Femur (tissue), 1 donor: ENCODE measurements at places on chromosomes 2 and 18.
A peak's percentile ranks its signal among the peaks of the same experiment; 100 is the strongest.

GRCh38 chr18:3261373-3262233, at the start of gene MYL12B:
TSS of gene MYL12B (plus strand) at chr18:3262133. CDS start at chr18:3272899, 10,766 bp downstream.
- DNase-seq: peak; percentile 88

DNA sequence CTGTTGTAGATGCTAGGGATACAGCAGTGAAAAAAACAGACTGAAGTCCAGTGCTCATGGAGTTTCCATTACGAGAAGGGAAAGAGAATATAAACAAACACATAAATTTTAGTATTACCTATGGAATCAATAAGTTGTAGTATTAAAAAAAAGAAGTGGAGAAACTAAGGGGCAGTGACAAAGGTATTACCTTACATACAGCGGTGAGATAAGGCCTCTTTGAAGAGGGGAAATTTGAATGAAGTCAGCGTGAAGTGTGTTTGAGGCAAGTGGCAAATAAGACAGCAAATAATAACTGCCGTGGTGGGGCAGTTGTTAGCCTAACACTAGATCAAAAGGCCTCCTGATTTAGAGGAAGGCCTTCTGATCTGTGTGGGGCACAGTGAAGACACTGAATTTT, 57.9 kb downstream of the TLK1 start:
- no peak for DNase-seq

DNA sequence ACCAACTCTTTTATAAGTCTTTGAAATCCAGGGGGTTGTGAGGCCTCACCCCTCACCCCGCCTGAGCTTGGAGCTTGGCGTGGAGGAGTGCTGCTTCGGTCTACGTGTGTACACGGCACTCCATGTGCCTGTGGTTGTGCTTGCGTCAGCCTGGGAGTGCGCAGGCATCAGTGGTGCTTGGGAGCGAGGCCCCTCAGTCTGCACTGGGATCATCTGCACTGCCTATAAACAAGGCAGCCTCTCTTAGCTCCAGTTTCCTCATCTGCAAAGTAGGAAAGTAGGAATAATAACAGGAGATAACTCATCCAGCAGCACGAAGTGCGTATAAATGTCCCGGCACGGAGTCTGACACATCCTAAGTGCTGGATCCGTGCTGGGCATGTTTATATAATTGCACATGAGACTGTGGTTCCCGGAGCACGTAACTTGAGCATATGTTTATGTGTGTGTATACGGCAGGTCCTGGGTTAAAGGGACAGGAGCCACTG, 1.2 kb downstream of the GYPC start:
- peak; percentile 63 for DNase-seq

GRCh38 chr18:2970772-2971659, 41.9 kb downstream of the LPIN2 start:
- no peak for DNase-seq

- DNase-seq: peak; percentile 59
Observed at GRCh38 chr18:26479681-26480079, 68.7 kb downstream of the KCTD1 start.

DNA sequence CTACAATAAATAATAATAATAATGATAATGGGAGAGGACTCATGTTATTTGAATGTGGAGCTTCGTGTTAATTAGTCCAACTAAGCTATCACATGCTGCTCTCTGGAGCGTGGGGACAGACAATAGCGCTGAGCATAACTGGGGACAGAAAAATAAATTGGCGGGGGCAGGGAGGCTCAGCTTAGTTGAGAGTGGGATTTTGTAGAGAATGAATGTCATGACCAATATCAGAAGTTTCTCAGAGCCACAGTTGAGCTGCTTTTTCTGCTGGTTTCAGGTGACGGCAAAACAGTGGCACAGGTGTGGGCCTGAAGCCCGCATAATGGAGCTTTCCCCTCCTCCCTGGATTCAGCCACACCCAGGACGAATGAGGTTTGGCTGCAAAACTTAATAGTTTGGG, 111.1 kb upstream of the CAB39 start:
- no peak for DNase-seq

DNA sequence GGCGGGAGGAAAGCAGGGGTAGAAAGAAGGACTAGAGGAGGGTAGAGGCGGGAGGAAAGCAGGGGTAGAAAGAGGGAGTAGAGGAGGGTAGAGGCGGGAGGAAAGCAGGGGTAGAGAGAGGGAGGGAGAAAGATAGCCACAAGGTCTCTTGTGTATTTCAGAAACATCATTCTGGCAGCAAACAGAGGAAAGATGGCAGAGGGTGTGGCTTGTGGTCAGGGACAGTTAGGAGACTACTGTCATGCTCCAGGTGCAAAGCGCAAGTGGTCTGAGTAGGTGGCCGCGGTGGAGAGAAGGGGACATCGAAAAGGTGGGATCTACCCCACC, 82.4 kb upstream of the TAF1B start:
- DNase-seq: no peak

GRCh38 chr2:68341583-68341982, 21.8 kb upstream of the CNRIP1 start:
- DNase-seq: no peak

DNA sequence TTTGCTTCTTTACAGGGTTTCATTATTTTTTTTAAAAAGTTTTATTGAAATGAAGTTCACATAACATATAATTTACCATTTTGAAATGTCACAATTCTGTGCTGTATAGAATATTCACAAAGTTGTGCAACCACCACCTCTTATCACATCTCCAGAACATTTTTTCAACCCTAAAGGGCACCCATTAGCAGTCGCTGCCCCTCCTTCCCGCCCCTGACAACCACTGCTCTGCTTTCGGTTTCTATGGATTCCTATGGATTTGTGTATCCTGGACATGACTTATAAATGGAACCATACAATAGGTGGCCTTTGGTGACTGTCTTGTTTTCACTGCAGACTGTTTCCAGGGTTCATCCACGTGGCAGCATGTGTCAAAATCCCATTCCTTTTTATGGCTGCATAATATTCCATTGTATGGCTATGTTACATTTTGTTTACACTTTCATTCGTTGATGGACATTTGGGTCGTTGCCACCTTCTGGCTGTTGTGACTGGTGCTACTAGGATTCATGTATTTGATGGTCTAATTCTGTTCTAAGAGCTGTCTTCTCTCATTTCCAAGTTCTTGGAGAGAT, 52.6 kb downstream of the SH3BP4 start:
- DNase-seq: no peak

DNA sequence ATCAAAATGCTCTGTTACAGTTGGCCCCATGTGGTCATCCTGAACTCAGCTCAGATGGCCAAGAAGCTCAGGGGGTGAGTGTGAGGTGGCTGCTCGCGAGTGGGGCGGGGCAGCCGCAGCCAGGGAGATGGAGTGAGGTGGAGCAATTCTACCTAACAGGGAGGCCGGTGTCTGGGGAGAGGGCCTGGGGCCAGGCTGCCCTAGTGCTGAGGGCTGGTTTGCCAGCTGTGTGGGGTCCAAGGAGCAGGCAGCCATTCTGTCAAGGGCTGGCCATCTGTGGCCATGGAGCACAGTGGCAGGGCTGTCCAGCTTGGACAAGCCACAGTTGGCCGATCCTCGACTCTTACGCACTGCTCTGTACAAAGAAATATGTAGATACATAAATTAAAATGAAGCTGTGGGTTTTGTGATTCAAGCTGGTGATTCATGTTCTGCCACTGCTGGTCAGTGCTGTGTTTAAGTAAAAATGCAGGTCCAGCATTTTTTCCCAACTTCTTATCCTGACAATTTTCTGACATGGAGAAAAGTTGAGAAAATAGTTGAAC, 82.1 kb downstream of the HS6ST1 start:
- DNase-seq: no peak

GRCh38 chr18:47248604-47249313, 2.7 kb downstream of the SKOR2 start:
- DNase-seq: no peak

- DNase-seq: peak; percentile 51
Observed at GRCh38 chr2:143513081-143513480, 383.9 kb downstream of the ARHGAP15 start.

- DNase-seq: no peak
Observed at GRCh38 chr2:16198166-16198912, 258.0 kb downstream of the MYCN start.

DNA sequence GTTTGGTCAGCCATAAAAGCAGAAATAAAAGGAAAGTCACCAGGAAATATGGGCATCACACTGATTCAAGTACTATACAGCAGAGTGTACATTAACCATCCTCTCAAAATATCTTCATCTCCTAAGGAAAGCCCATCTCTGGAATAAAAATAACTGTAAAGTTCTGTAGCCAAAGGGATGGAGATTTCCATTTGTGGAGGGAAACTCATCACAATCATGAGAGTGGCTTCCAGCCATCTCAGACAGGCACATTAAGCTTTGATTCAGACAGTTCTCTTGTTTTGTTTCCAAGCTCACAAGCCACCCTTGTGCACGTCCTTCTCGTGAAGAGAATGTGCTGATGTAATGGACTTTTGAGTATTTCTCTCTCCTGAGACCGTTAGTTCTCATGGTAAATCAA, 695.5 kb downstream of the LRRTM4 start:
- DNase-seq: no peak

GRCh38 chr2:174878537-174879147, 114.4 kb upstream of the CHRNA1 start:
- peak; percentile 42 for DNase-seq

DNA sequence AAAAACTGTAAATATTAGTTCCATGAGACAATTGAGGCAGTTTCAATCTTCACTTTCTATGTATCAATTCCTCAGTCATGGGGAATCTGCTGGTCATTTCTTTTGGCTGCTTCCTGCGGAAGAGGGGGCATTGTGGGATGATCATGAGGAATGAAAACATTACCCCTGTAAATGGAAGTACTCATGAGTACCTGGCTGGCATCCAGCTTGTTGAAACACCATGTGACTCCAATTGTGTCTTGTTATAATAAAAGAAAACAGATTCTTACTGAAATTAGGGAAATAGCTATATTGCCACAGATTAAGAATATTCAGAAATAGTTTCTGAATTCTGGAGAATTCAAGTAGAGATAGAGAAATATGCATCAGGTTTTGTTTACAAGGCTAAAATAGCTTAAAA, 41.6 kb upstream of the GPR39 start:
- DNase-seq: no peak

- DNase-seq: no peak
Observed at GRCh38 chr2:189631849-189632248, 29.4 kb upstream of the ASNSD1 start.

DNA sequence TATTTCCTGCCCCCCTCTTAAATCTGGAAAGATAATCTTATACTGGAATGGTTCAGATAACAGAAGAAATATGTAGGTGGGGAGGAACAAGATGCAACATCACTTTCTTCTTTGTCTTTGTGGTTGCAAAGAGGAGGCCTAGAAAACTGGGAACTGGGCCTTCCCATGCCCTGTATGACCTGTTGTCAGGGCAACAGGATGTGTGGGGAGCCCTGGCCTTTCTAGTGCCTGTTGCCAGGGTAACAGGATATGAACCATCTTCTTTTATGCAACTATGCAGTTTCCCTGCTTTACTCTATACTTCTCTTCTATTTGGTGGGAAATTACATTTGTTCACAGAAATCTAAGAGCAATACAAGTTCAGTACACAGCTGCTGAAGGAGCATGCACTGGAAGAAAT, 79.8 kb upstream of the PDE1A start:
- DNase-seq: no peak

DNA sequence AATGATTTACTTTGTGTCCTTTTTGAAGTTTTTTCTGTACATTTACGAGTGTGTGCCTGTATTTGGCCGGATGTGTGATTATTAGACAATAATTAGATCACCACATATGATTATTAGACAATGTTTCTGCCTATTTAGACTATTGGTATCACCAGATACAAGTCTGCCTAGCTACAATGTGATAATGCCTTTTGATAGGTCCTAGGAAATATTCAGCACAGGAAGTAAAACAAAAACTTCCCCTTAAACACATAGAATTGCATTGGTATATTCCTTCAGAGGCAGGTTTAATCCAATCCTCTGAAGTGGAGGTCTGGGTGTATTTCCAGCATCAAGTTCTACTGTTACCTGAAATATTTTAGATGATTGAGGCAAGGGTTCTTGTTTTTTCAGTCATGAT, 275.1 kb downstream of the TGIF1 start:
- no peak for DNase-seq

- DNase-seq: no peak
Observed at GRCh38 chr2:66794551-66794950, 359.6 kb downstream of the MEIS1 start.

GRCh38 chr2:38178556-38179419, 102.8 kb upstream of the CYP1B1 start:
- no peak for DNase-seq

DNA sequence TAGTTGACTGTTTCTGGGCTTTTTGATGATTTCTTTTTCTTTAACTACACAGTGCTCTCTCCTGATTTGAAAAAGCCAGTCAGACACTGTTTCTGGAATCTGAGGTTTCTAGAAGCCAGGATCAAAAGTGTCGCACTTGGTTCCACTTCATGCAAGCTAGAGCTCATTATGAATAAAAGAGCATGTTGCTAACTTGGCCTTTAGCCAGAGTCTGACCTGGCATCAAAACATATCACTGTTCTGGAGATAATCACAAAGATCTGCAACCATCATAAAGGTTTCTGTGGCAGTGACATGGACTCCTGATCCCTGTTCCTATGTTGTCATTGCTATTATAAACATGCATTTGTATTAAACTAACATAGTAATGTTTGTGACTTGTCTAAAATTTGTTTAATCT, 76.1 kb upstream of the MAPRE2 start:
- no peak for DNase-seq

- DNase-seq: peak; percentile 82
Observed at GRCh38 chr2:74587664-74588277, 33.3 kb downstream of the DOK1 start.

GRCh38 chr2:190213441-190214335, 105.9 kb downstream of the HIBCH start:
- no peak for DNase-seq

DNA sequence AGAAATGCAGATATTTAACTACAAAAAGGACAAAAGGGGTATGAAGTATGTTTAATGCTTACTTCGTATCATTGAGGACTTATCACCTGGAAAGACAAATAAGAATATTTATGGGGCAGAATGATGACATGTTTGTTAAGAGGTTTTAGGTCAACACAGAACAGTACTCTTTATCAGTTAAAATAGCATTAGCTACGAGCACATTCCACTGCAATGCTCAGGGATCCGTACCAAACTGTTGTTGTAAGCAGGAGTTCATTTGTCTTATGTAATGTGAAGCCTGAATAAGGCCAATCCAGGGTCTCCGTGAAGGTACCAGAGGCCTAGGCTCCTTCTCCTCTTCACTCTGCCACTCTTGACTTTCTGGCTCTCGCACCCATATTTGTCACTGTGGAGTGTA, 465.7 kb upstream of the NRP2 start:
- DNase-seq: no peak

GRCh38 chr18:11906176-11906575, 1.9 kb downstream of the MPPE1 start:
- DNase-seq: no peak
